ENCODE measurements at places on chromosomes 13 and 19. TPM values are rescaled to one million over a fixed set of nuclear protein-coding genes. Genes with fewer than 3 reads are reported as not detected.

The CABP5 gene
- not detected for total RNA-seq

The CLEC17A gene
- total RNA-seq = not detected

The INAFM1 gene
- total RNA-seq = 7.8 TPM

The POLR1G gene
- total RNA-seq = 5.5 TPM

The DIRAS1 gene
- total RNA-seq = 0.35 TPM

The IGFL2 gene
- not detected for total RNA-seq

The IGFL1 gene
- not detected for total RNA-seq

The RETN gene
- total RNA-seq = not detected

The MBD3 gene
- total RNA-seq = 94.6 TPM

The BEST2 gene
- not detected for total RNA-seq

The DCT gene
- total RNA-seq = not detected

The ZIM2 gene
- not detected for total RNA-seq

The ZNF554 gene
- 1.4 TPM for total RNA-seq

The ZNF541 gene
- total RNA-seq = not detected

The LAIR1 gene
- not detected for total RNA-seq

The KCTD15 gene
- total RNA-seq = 35.7 TPM

The NFIC gene
- 43.4 TPM for total RNA-seq

The ZNF709 gene
- total RNA-seq = 1.7 TPM

The CCDC70 gene
- total RNA-seq = not detected

The GATAD2A gene
- 51.9 TPM for total RNA-seq

The DENND1C gene
- total RNA-seq = 0.29 TPM

The BIVM gene
- total RNA-seq = 13.6 TPM

The OVOL3 gene
- total RNA-seq = not detected

The ZNF682 gene
- 0.86 TPM for total RNA-seq

The RGCC gene
- 60.3 TPM for total RNA-seq

The ZNF85 gene
- total RNA-seq = 2.8 TPM

The CGB2 gene
- total RNA-seq = not detected

The RGL3 gene
- total RNA-seq = not detected

The ZNF135 gene
- total RNA-seq = 2.5 TPM

The GGACT gene
- total RNA-seq = 4.8 TPM

The AXL gene
- total RNA-seq = 142 TPM

The ZNF578 gene
- 0.58 TPM for total RNA-seq

The CEACAM7 gene
- not detected for total RNA-seq

The LILRA2 gene
- not detected for total RNA-seq

The FFAR1 gene
- not detected for total RNA-seq
